ENCODE measurements at places on chromosomes 6 and 20.

GRCh38 chr20:5145365-5146098, 18.7 kb downstream of the CDS2 start:
- no peak overlapping the region for H3K4me3 ChIP-seq
- no peaks in the 10 kb centered on the region for H3K27me3 ChIP-seq
- no peaks in the 10 kb centered on the region for H3K36me3 ChIP-seq
- H3K4me1 ChIP-seq, result no peaks in the 10 kb centered on the region

DNA sequence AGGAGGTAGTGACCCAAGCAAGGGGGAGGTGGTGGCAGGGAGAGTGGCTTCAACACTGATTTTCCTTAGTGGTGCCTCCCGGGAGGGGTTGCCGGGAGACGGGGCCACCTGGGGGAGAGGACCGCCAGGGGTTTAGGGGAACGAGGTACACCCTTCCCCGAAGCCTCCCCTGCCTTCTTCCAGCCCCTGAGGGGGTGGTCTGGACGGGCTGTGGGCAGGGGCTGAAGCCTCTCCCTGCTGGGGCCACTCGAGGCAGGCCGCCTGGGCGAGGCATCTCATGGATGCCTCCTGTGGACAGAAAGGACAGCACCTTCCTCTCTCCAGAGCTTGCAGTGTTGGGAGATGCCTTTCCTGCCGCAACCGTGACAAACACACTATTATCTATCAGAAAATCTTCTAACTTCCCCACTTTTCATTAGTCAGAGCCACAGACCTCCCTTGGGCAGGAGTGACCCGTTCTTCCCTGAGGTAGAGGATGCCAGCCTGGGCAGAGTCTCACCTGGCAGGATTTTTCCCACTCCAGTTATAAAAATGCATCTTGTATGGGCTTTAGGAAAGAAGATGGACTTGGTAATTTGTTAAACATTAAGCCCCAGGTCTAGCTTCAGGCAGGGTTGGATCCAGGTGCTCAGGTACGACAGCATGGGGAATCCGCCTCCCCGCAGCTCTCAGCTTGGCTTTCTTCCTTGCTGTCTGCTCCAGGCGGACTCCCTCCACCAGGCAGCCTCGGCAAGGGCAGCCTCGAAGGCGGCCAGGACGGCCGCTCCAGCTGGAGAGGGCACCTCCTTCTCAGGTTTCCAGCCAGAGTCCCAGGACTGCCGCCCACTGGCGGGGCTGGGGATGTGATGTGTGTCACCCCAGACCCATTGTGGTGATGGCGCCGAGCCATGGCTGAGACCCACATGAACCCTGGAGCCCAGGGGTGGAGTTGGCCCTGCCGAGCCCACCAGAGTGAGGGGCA, 11.0 kb downstream of the HRH3 start:
- H3K27ac ChIP-seq, result peak overlapping the region; percentile 7
- peaks cover 13% of the 10 kb centered on the region for H3K4me1 ChIP-seq
- peak; percentile 79 for DNase-seq

- H3K27ac ChIP-seq, result no peak overlapping the region
- peak overlapping the region; percentile 58 for H3K4me3 ChIP-seq
- H3K27me3 ChIP-seq, result peaks cover 60% of the 10 kb centered on the region
- peak; percentile 4 for DNase-seq
- peaks cover 4% of the 10 kb centered on the region for H3K4me1 ChIP-seq
These were observed 315 bp upstream of the PDE10A start for GRCh38 chr6:165663377-165663735.

DNA sequence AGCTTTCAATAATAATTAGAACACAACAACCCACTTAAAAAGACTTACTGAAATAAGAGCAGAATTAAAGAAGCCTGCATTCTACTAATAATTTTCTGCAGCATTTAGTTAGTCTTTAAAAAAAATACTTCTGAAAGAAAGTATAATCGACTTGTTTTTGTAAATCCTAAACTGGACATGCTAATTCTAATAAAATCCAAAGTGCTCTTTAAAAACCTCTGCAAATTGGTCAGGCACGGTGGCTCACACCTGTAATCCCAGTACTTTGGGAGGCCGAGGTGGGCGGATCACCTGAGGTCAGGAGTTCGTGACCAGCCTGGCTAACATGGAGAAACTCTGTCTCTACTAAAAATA, 57.5 kb upstream of the ARMH2 start:
- DNase-seq, result no peak
- H3K4me1 ChIP-seq, result peaks cover 17% of the 10 kb centered on the region
- no peak overlapping the region for H3K4me3 ChIP-seq
- H3K36me3 ChIP-seq, result no peaks in the 10 kb centered on the region
- no peaks in the 10 kb centered on the region for H3K27me3 ChIP-seq

DNA sequence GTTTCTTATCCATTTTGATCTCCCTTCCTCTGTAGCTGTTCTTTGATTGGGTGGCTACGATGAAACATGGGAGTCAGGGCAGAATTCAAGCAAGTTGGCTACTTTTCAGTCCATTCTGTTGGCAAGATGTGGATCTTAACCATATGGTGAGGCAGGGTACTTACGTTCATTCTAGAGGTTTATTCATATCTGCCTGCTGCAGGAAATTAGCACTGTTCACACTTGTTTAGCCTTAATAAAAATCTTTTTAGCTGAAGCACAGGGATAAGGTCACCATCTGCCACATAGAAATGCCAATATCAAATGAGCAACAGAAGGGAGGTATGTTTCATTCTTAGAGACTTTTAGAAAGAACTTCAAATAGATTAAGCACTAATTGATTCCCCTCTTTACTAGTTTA, 83.9 kb downstream of the GRIK2 start:
- H3K27ac ChIP-seq, result no peak overlapping the region
- no peak overlapping the region for H3K4me3 ChIP-seq
- H3K4me1 ChIP-seq, result no peaks in the 10 kb centered on the region

DNA sequence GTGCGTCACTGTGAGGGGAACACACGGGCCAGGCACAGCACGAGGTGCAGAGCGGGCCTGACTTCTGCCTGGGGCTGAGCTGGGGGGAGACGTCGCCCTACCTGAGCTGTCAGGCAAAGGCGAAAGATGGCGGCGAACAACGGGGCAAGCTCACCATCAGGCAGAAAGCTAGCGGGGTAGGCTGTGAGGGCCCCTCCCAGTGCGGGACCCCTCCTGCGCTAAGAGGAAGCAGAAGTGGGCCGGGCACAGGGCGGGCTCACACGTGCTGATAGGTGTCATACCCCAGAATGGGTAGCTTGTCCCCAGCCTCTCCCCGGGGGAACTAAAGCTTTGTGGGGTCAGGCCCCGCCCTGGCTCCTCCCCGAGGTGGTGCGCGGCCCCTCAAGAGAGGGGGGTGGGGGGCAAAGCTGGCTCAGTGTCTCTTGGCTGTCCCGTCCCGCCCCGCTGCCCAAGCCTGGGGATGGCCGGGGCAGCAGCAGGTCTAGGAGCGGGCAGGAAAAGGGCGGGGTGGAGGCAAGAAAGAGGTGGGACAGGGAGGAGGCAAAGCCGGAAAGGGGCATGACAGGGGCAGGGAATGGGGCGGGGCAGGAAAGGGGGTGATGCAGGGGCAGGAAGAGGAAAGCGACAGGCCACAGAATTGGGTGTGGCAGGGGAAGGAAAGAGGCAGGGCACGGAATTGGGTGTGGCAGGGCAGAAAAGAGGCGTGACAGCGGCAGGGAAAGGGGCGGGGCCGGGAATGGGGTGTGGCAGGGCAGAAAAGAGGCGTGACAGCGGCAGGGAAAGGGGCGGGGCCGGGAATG, 14.7 kb downstream of the UCKL1 start:
- no peaks in the 10 kb centered on the region for H3K27me3 ChIP-seq
- peaks cover 4% of the 10 kb centered on the region for H3K4me1 ChIP-seq
- peaks cover 23% of the 10 kb centered on the region for H3K36me3 ChIP-seq
- DNase-seq, result peak; percentile 54
- peak overlapping the region; percentile 55 for H3K27ac ChIP-seq
- no peak overlapping the region for H3K4me3 ChIP-seq

GRCh38 chr6:31680226-31681134, at the start of gene LY6G5C:
LY6G5C (minus strand) TSS chr6:31681067; CDS start chr6:31680373, 694 bp downstream.
- peaks cover 16% of the 10 kb centered on the region for H3K4me1 ChIP-seq
- H3K27ac ChIP-seq, result peak within 1 kb of the TSS; percentile 21
- no peaks in the 10 kb centered on the region for H3K27me3 ChIP-seq
- H3K4me3 ChIP-seq, result peak within 1 kb of the TSS; percentile 67

- no peak within 1 kb of the TSS for H3K4me3 ChIP-seq
- no peak within 1 kb of the TSS for H3K27ac ChIP-seq
- peaks cover 54% of the 10 kb centered on the region for H3K27me3 ChIP-seq
- no peaks in the 10 kb centered on the region for H3K4me1 ChIP-seq
- H3K36me3 ChIP-seq, result no peaks in the 10 kb centered on the region
These were observed at the start of gene GPX5 for GRCh38 chr6:28525496-28526039. GPX5 (plus strand) TSS chr6:28525881; CDS start chr6:28526014, 133 bp downstream.

All from PC-3 (cell line).